ENCODE measurements at places on chromosomes 6 and 20.

DNA sequence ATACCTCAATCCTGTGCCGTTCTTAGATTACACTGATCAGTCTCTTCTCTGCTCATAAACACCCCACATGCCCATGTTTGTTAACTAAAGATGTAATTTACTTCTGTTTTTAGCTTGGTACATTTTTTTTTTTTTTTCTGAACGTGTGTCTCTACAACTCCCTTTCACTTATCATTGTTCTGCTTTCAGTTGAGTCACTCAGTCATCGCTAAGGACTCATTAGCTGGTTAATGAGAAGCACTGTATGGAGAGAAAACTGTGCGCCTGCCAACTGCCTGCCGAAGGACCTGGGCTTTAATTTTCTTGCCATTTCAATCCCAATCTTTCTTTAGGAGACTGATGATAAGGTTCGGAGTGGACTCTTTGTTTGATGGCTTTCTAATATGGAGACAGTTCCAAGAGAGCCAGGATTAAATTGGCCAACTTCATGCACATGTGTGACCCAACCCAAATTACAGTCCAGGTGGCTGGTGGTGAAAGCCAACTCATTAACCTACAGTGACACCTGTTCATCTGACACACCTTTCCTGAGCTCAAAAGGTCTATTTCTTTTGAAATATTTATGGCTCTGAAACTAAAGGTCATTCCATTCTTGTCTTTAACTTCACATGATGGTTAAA, 334.1 kb downstream of the BCKDHB start:
- no peak for DNase-seq

DNA sequence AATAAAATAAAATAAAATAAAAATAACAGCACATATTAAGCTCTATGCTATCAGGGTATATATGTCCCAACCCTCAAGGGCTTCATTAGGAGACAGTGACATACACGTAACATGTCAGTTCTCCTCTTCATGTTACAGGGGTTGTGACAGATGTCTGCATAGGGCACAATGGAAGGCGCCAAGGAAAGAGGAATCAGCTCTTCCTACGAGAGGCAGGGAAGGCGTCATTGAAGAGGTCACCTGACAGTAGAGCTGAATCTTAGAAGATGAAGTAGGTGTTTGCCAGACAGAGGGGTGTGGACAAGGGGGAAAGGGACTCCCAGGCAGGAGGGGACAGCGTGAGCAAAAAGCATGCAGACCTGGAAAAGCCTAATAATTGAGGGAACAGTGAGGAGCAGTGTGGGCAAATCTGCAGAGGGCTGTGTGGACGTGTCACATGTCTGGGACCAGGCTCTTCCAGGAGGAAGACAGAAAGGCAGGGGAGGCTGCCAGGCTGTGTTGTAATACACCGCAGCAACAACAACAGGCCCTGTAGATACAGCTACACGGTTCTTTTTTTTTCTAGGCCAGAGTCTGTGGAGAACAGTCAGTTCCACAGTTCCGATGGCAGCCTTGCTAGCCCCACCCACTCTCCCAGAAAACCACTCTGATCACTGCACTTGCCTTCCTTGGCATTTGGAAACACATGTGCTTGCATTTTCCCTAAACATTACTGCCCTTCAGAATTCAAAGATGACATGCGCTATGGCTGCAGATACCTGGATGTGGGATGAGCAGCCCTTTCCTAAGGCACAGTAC, 2.5 kb upstream of the FKBP5 start:
- DNase-seq, result peak; percentile 43

DNA sequence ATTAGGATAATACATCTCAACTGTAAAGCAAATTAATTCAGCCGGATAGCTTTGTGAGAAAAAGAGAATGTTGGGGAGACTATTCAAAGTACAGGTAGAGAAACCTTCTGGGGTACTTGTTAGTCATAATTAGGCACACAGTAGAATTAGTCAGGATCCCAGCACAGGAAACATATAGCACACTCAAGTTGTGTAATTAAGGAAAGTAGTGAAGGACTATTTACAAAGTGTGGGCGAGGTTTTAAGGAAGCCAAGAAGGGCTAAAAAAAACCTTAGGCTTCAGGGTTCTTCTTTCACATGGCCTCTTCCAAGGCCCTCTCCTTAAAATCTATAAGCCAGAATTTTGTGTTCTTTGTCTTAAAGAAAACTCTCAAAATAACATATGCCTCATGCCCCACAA, 126.7 kb downstream of the RTN4IP1 start:
- DNase-seq, result no peak

- peak; percentile 90 for DNase-seq
Measured at GRCh38 chr20:57395111-57395966, 4.1 kb downstream of the RBM38 start.

DNA sequence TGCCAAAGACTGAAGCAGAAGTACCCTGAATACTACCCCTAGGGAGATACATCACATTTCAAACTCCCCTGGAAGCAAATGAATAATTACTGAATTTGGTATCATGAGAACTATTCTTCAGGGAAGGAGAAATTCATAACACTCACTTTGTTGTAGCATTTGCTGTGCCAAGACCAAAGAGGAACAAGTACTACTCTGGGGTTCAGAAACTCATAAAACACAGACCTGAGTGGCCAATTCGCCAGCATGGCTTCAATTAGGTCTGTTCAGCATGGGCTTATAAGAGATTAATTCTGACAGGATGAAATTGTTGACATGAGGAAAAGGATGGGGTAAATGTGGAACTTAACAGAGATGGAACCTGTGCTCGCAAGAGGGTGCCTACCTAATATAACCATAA, 6.5 kb downstream of the ELOVL5 start:
- DNase-seq, result no peak

DNA sequence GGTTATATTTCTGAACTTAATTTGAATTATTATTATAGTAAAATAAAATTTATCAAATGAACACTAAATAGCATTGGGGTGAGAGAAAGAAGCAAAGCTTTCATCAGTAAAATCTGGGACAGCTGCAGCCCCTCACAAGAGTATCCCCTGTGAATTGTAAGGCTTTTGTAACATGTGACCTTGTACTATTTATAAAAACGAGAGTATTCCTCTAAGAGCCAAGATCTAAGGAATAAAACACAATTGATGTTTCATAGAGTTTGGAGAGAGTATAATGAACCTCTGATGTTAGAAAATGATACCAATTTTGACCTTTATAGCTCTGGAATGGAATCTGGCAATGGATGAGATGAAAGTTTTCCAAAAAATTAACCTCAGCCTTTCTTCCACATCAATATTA, 617.2 kb upstream of the ID4 start:
- DNase-seq, result no peak

DNA sequence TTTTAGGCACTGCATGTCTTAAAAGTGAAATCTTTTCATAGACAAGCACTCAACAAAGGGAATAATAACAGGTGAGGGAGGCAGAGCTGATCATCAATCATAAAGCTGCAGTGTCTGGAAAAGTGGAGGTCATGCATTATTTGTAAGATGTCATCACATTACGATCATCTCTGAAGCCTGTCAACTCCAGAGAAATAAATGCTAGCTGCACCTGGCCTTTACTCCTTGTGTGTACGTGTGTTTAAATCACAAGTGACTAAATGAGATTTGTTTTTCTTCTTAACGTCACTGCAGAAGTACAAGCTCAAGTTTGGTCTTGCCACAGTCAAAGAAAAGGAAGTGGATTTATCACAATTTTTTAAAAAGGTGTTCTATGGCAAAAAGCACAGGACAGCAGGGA, 275.5 kb upstream of the SGK1 start:
- no peak for DNase-seq

DNA sequence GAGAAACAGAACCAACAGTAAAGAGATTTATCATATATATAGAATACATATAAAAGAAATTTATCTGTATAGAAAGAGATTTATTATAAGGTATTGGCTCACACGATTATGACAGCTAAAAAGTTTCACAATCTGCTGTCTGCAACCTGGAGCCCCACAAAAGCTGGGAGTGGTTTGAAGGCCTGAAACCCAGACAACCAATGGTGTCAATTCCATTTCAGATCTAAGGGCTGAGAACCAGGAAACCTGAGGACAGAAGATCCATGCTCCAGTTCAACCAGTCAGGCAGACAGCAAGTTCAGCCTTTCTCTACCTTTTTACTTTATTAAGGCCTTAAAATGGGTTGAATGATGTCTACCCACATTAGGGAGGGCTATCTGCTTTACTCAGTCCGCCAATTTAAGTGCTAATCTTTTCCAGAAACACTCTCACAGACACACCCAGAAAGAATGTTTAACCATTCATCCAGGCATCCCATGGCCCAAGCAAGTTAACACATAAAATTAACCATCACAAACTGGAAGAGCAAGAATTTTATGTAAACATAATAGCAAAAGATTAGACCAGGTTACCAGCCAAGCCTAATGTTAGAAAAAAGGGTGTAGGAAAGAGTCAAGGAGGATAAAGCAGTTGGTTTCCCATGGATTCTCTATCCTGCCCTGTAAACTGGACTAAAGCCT, 170.9 kb downstream of the FUT9 start:
- DNase-seq, result no peak

GRCh38 chr20:54535746-54536145, 60.4 kb downstream of the DOK5 start:
- no peak for DNase-seq

GRCh38 chr6:31580807-31581433, 1.3 kb downstream of the LTB start:
- peak; percentile 88 for DNase-seq

DNA sequence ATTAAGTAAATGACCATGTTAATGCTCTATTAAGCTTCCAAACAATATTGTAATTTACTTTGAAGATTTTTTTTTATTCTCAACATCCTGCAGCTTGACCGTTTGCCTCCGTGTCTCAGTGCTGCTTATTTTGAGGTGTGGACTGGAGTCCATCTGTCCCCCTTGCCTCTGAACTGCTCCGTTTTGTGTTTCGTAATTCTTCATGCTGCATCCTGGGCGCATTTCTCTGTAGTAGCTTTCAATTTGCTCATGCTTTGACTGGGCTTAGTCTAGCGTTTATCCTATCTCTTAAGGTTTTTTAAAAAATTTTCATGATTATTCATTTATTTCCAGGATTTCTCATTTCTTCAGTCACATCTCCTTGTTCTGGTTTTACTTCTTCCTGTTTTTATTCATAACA, 37.8 kb downstream of the PTPN1 start:
- no peak for DNase-seq

DNA sequence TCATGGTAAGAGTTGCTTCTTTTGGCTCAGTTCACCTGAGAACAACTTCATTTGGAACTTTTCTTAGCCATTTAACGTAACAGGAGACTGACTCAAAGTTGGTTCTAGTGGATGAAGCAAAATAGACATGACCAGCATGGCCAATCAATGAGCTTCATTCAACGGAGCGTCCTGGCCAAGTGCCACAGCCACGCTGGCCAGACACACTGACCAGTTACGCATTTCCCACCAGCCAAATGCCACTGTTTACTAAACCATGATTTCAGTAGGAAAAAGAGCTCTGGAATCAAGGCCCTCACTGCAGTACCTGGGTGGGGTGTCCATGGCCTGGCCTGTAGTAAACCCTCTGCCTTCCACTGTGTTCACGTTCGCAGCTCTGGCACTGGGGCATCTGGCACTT, 80.4 kb downstream of the POPDC3 start:
- peak; percentile 70 for DNase-seq

- no peak for DNase-seq
Measured at GRCh38 chr6:125678601-125679000, 70.8 kb upstream of the HEY2 start.

DNA sequence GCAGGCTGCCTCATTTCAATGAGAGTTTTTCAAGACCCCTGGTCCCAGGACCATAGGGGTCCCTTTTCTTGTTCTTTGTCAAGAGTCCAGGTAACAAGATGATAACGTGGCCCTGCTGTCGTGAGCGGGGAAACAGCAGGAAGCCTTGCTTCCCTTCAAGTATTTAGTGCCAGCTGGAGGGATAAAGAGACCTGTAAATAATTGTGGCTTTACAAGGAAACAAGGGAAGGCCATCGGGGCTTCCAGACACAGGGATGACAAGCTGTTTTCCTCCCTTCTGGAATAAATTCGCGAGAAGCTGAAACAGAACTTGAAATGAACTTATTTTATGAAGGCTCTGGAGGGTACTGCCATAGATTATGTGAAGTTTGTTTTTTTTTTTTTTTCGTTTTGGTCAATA, 163.2 kb downstream of the SYNDIG1 start:
- DNase-seq, result no peak

DNA sequence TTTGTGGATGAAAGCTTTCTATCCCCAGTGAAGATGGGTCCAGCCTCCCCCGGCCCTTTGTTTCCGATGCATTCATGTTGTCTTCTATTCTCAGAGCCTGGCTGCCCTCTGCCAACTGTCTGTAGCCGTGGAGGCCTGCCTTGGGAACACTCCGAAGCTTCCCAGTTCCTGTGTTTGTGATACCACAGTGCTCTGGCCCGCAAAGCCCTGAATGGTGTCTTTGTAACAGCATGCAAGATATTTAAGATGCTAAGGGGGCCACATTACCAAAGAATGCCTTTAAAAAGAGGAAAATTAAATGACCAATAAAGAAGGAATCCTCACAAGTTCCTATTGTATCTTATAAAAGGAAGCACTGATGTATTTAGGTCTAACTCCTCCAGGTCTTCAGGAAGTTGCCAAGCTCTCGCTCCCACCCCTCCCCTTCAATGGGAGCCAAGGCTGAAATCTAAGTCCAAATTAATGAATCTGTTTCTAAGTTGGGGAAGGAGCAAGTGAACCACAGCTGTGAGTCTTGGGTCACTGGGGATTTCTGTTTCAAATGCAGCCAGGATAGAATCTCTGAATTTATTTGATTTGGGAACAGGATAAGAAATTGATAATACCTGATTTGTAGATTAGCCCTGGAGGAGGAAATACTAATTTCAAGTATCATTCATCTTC, 596.1 kb downstream of the QKI start:
- DNase-seq, result peak; percentile 49

- no peak for DNase-seq
Measured at GRCh38 chr20:50353289-50353961, 156.8 kb upstream of the PTPN1 start.

GRCh38 chr6:35489995-35490791, 6.7 kb downstream of the TEAD3 start:
- peak; percentile 36 for DNase-seq

DNA sequence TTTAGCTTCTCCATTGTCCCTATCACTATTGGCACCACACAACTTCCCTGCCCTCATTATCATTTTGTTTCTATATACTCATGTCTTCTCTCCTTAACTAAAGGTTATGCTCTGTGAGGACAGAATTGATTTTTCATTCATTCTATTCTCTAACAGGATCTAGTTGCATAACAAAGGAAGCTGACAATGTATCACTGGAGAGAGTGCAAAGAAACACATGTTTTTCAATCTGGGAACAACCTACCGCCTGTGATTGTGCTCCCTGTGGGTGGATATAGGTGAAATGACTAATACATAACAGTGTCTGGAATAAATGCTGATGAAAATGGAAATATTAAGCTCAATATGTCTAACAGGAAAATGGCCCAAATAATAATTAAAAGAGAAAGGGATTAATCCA, 56.6 kb downstream of the COL12A1 start:
- peak; percentile 28 for DNase-seq

- DNase-seq, result no peak
Measured at GRCh38 chr6:28105245-28105639, 19.2 kb upstream of the ZSCAN16 start.
